Stimulated activated CD8-positive, alpha-beta memory T cell treated with anti-CD3 and anti-CD28 coated beads, Interleukin-15, amount 100 ng/mL, for 4 hours (primary cell): ENCODE measurements at places on chromosomes 3 and 15.

GRCh38 chr3:18188491-18188890, 236.6 kb downstream of the SATB1 start:
- DNase-seq = no peak

GRCh38 chr3:52063026-52063723, 6.8 kb upstream of the DUSP7 start:
- DNase-seq = no peak

GRCh38 chr15:44591326-44591725, 54.4 kb downstream of the EIF3J start:
- no peak for DNase-seq

DNA sequence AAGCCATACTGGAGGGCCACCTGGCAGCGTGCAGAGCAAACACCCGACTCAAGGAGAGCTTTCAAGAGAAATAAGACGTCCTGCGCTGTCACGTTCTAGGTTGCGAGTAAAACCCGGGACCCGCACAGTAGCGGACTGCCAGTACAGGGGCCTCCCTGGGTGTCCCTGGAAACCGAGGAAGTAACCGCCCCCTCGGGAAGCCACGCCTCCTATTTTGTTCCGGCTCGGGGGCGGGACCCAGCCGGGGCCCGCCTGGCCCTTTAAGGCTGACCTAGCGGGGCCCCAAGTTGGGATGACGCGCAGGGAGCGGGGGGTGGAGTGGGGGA, 218 bp upstream of the MAPKAPK3 start:
- peak; percentile 91 for DNase-seq
